Endodermal cell (in vitro differentiated cells): ENCODE measurements at places on chromosomes 11 and 22. TPM values are rescaled to one million over a fixed set of nuclear protein-coding genes. Genes with fewer than 3 reads are reported as not detected.

- no peak overlapping the region for H3K4me3 ChIP-seq
- H3K36me3 ChIP-seq = no peaks in the 10 kb centered on the region
- no peaks in the 10 kb centered on the region for H3K27me3 ChIP-seq
- H3K4me1 ChIP-seq = no peaks in the 10 kb centered on the region
- no peak overlapping the region for H3K27ac ChIP-seq
- no peak for DNase-seq
These were observed 1.2 kb downstream of the INS start for GRCh38 chr11:2159536-2160413.

- no peak for DNase-seq
- H3K27me3 ChIP-seq = peaks cover 9% of the 10 kb centered on the region
- H3K36me3 ChIP-seq = no peaks in the 10 kb centered on the region
- no peak overlapping the region for H3K27ac ChIP-seq
These were observed 36.2 kb downstream of the LMO1 start for GRCh38 chr11:8227156-8228152.

GRCh38 chr11:12817681-12818332 lies 143.6 kb downstream of the TEAD1 start:
- no peak for DNase-seq
- no peaks in the 10 kb centered on the region for H3K4me1 ChIP-seq
- peaks cover 14% of the 10 kb centered on the region for H3K36me3 ChIP-seq
- H3K27me3 ChIP-seq = no peaks in the 10 kb centered on the region
- H3K4me3 ChIP-seq = no peak overlapping the region

GRCh38 chr11:88174709-88175568 lies at the start of gene RAB38:
Gene RAB38, minus strand, starts transcription at chr11:88175443. Its CDS starts 59 bp downstream, at chr11:88175384.
- no peak within 1 kb of the TSS for H3K27ac ChIP-seq
- H3K36me3 ChIP-seq = no peaks in the 10 kb centered on the region
- peaks cover 12% of the 10 kb centered on the region for H3K27me3 ChIP-seq
- peak; percentile 94 for DNase-seq
- H3K4me3 ChIP-seq = peak within 1 kb of the TSS; percentile 81

GRCh38 chr11:131661132-131661531 lies 290.7 kb downstream of the NTM start:
- H3K4me1 ChIP-seq = peaks cover 45% of the 10 kb centered on the region
- peak; percentile 32 for DNase-seq
- no peak overlapping the region for H3K4me3 ChIP-seq
- H3K27ac ChIP-seq = no peak overlapping the region
- H3K36me3 ChIP-seq = no peaks in the 10 kb centered on the region
- H3K27me3 ChIP-seq = no peaks in the 10 kb centered on the region

GRCh38 chr11:67117672-67118180 lies 1.3 kb upstream of the KDM2A start:
- DNase-seq = peak; percentile 73
- H3K36me3 ChIP-seq = peaks cover 1% of the 10 kb centered on the region
- H3K27ac ChIP-seq = no peak overlapping the region

GRCh38 chr11:119346605-119347004 lies at the start of gene MFRP:
Gene MFRP, minus strand, starts transcription at chr11:119346705. Its CDS starts 192 bp downstream, at chr11:119346513.
- H3K27ac ChIP-seq = no peak within 1 kb of the TSS
- peaks cover 48% of the 10 kb centered on the region for H3K27me3 ChIP-seq
- no peak within 1 kb of the TSS for H3K4me3 ChIP-seq
- no peaks in the 10 kb centered on the region for H3K36me3 ChIP-seq

GRCh38 chr22:36765131-36765942 lies 10.6 kb downstream of the IFT27 start:
- H3K4me1 ChIP-seq = no peaks in the 10 kb centered on the region
- peaks cover 6% of the 10 kb centered on the region for H3K36me3 ChIP-seq
- H3K27ac ChIP-seq = no peak overlapping the region

DNA sequence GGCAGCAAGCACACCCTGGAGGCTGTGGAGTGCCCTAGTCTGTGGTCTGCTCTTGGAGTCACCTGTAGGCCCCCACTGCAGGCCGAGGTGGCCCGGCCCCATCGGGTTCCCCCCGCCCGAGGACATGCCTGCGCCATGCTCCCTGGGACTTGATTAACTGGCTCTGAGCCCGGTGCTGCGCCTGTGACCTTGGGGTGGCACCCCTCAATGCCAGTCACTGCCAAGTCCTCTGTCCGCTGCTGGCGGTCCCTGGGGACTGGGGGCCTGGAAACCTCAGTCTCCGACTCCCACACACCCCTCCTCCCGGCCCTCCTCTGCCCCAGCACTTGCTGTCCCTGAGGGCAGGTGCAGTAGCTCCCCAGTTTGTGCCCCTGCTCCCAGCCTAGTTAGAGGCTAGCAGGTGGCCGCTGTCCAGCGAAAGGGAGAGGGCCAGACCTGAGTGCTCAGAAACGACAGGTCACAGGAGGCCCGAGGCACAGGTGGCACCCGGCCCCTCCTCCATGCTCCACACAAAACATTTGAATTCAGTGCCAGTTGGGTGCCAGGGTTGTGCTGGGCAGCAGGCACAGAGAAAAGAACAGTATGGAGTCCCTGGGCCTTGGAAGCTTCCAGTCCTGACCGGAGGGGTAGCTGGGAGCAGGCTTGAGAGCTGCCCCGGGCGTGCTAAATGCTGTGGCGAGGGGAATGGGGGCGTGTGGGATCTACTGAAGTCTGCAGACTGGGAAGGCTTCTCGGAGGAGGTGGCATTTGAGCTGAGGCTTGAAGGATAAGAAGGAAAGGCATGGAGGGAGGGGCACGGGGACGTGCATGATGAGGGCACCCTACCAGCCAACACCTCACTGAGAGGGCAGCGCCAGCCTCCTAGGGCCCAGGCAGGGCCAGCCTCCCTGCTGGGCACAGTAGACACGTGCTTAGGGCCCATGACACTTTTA lies 16.4 kb upstream of the FLRT1 start:
- DNase-seq = no peak
- no peaks in the 10 kb centered on the region for H3K27me3 ChIP-seq
- no peak overlapping the region for H3K4me3 ChIP-seq
- H3K36me3 ChIP-seq = no peaks in the 10 kb centered on the region

DNA sequence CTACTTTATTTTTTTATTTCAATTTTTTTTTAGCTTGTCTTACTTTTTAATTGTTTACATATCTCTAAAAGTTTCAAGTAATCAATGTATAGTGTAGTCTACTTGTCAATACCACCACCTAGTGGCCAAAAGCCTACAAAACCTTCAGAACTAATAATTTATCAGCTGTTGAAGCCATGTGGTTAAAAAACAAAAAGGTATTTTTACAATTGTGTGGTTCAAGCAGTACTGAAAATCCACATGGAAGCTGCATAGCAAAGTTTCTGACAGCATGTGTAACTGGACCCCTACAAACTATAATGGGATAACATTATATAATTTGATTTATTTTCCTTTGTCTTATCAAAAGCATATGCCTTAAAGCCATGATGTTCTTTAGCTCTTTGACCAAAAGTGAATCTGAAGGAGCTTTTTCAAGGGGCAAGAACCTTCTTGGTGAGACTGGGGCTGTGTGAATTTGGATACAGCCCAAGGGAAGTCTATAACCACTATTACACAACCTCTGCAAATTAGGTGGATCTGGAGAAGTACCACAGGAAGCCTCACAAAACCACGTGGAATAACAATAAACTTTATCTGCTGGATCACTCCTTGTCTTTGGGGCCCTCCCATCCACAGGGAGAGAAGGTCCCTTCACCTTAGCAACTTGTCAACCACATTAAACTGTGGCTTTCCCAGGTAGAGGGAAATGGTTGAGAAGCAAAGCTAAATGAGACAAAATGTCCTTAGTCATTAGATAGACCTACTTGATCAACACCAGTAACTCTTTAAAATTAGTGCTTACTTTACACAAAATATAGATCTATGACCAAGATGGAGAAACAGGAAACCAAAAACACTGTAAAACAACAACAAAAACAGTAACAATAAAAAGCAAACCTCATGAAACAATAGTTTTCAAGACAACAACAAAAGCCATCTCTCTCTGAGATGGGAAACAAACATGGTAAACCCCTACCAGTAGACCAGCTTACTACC lies 9.9 kb downstream of the NARS2 start:
- no peak overlapping the region for H3K27ac ChIP-seq
- H3K36me3 ChIP-seq = peaks cover 78% of the 10 kb centered on the region
- DNase-seq = peak; percentile 62
- no peak overlapping the region for H3K4me3 ChIP-seq

DNA sequence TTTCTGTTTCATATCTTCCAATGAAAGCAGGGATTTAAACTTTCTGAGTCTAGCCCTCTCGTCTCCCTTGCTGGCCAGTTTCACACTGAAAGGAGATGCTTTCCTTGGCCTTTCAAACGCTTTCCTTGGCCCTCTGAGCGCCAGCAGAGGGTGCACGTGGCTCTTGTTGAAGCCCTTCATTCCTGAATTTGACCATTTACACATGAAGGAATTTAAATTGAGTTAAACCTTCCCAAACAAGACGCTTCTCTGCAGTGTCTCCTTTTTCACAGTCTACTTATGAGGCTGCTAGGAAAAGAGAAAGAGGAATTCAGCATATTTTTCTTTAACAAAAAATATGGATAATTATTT lies 21.6 kb downstream of the NNMT start:
- H3K36me3 ChIP-seq = no peaks in the 10 kb centered on the region
- DNase-seq = peak; percentile 86
- no peaks in the 10 kb centered on the region for H3K27me3 ChIP-seq
- H3K4me1 ChIP-seq = no peaks in the 10 kb centered on the region
- H3K27ac ChIP-seq = no peak overlapping the region
- no peak overlapping the region for H3K4me3 ChIP-seq

DNA sequence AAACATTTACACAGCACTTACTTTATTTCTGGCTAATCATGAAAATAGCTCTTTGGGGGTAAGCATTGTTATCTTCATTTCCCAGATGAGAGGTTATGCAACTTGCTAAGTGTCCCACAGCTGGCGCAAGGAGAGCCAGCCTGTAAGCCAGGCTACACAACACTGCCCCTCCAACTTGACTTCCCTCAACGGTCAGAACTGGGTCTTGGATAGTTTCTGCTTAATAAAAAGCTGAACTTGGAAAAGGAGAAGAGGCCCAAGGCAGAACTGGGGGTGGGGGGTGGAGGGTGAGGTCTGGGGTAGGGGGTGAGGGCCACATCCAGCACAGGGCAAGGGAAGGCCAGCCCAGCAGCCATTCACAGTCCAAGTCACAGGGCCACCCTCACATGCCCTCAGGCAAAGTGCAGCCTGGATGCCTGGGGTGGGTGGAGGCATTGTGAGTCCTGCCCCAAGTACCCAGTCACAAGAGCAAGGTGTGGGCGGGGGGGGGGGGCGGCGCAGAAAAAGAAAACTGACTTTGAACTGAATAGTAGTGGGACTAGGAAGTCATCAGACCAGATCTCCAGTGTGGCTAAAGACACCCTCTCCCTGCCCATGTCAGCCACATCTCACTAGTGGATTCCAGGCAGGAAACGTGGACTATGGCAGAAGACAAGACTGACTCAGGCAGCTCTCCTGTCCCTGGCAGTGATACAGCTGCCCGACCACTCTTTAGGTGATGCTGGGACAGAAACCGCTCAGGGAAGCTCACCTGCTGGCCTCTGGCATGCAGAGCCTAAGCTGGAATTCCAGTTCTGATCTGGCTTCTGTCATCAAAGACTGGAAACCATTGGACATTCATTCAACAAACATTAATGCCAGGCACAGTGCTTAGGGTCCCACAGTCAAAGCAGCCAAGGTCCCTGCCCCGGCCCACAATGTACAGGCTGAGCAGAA lies 52.4 kb downstream of the PACSIN2 start:
- no peak overlapping the region for H3K27ac ChIP-seq
- H3K36me3 ChIP-seq = peaks cover 32% of the 10 kb centered on the region
- no peak overlapping the region for H3K4me3 ChIP-seq
- DNase-seq = peak; percentile 51

DNA sequence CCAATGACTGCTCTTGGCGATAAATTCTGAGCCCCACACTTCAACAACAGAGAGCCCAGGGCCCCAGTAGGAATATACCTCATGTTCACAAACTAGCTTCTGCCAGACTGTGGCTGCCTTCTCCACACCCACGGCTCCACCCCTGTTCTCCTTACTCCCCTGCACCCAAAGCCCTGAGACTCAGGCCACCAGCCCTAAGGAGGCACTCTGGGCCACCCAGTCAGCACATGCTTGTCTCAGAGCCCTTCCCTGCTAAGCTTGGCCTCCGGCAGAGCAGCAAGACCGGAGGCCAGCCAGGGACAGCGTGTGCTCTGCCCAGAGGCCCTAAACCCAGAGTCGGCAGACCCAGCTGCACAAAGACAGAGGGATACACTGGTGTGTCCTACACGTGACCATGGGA lies 27.9 kb downstream of the SPATA19 start:
- H3K27ac ChIP-seq = no peak overlapping the region
- DNase-seq = no peak
- H3K36me3 ChIP-seq = no peaks in the 10 kb centered on the region
- H3K4me3 ChIP-seq = no peak overlapping the region

DNA sequence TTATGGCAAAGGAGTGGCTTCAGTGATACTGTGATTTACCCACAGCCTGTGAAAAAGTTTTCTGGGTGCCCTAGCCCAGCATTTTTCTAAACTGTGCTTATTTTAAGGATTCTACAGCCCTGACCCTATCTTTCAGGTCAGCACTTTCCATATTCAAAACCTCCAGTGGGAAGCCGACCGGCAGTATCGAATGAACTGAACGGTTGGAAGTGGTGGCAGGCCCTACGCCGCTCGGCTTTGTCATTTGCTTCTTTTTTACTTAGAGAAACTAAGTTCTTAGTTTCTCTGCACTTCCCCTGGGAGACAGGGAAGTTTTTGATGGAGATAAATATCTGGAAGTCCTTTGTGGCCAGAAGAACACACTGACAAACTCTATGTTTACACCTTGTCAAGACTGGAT lies 994 bp downstream of the GLB1L2 start:
- H3K4me3 ChIP-seq = peak overlapping the region; percentile 76
- H3K27ac ChIP-seq = no peak overlapping the region
- H3K36me3 ChIP-seq = no peaks in the 10 kb centered on the region
- peaks cover 60% of the 10 kb centered on the region for H3K27me3 ChIP-seq
- no peak for DNase-seq

The INPP5J gene
- 4.3 and 5.4 TPM in 2 replicates for total RNA-seq

The PKNOX2 gene
- 4.0 and 4.6 TPM in 2 replicates for total RNA-seq

The TAF1D gene
- 215 to 231 TPM (median 229 TPM) in 3 replicates for total RNA-seq
